ENCODE measurements at places on chromosomes 2 and 18.

GRCh38 chr2:179591690-179592089, 269.7 kb downstream of the ZNF385B start:
- DNase-seq: no peak

DNA sequence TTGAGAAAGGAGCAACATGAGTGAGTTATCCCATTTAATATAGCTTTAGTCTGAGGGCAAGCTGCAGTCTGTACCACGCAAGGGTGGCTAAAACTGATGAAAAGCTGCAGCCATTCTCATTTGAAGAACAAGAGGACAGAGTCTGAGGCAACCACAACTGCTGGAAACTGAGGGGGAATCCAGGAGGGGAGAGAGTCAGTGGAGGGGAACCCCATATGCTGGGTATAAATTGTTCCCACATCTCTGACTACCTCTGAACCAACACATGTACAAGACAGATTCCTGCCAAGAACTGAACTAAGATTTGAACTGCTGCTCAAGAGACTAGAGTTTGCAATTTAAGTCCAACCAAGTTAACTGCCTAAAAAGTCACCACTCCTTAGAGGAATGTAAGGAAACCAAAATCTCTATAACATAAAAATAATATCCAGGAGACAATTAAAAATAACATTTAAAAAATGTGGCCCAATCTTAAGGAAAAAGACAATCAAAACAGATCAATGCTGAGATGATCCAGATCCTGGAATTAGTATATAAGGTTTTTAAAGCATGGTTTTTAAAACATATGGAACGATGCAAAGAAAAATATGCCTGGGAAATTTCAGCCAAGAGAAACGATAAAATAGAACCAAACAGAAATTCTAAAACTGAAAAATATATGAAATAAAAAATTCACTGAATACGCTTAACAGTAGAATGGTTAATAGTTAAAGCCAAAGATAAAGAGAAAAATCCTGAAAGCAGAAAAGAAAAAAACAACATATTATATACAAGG, 11.2 kb downstream of the CWC22 start:
- no peak for DNase-seq

DNA sequence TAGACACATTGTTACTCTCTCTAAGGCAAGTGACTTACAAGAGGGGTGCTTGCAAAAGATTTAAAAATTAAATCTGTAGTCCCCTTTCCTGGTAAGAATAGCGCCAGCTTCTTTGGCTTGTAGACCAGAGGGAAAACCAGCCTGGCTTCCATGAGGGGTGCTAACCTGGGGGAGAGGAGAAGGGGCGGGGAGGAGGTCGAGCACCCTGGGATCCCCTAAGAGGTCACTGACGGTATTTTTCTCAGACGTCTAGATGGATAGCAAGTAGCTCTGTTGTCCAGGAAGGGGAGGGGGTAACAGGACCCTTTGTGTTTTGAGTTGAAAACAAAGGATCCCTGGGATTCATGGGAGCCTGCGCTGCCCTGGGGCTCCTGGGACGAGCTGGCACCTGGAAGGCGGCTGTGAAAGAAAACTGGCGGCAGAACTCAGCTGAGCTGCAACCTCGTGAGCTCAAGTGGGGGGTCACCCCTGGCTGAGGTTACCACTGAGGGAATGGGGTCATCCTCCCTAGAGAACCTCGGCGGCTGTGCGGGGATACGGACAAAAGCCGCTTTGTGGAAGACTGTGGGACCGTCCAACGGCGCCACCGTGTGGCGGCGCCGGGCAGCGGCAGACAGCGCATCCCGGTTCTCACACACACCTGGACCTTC, 37.8 kb upstream of the MRPL19 start:
- DNase-seq: peak; percentile 60

GRCh38 chr18:34364699-34365098, 140.0 kb upstream of the NOL4 start:
- DNase-seq: no peak

DNA sequence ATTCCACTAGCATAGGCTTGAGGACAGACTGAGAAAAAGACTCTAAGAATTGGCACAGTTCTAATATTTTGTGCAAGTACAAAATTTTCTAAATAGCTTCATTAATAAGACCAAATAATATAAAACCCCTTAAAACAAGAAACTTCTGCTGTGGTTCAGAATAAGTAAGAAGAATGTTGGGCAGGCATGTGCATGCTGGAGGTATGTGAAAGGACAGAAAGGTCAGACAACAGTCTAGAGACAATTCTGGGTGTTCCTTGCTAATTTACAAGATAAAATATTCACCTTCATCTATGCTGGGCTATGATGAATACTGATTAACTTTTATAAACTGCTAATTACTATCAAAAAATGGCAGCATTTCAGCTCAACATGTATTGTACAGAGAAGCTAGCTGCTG, 14.9 kb downstream of the CEBPZOS start:
- DNase-seq: no peak

DNA sequence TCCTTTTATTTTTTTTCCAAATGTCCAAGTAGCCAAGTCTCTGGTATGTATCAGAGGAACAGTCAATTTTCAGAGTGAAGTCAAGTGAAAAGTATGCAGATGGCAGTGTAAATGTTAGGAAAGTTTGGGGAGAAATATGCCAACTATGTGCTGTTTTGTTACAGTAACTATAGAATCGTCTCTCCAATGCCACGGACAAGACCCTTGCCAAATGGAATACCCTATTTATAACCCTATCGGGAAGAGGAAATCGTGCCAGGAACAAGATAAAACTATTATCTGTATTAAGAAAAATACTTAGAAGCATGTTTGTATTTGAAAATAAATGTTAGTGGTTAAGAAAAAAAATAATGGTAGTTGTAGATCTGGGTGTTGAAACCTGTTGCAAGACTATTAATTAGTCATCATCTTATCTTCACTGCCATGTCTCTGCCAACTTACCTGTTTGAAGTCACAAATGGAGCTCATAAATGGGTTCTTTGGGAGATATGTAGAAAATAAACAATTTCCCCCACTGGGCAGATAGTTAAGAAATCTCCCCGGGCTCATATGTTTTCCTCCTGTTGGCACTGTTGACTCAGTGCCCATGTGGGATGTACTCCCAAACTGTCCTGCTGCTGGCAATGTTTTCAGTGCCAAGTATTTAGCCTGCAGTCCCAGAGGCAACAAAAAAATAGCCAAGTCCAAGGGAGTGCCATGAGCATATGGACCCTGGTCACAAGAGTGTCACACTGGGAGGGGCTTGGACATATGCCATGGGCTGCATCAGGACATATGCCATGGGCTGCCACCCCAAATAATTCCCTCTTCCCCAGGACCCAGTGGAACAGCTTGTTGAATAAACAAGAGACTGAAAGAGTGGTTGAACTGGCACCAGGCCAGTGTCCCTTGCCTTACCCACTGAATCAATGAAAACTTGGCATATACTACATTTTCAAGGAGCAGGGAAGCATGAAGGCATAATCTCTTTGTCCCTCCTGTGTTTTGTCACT, 366.9 kb downstream of the OSR1 start:
- DNase-seq: no peak

DNA sequence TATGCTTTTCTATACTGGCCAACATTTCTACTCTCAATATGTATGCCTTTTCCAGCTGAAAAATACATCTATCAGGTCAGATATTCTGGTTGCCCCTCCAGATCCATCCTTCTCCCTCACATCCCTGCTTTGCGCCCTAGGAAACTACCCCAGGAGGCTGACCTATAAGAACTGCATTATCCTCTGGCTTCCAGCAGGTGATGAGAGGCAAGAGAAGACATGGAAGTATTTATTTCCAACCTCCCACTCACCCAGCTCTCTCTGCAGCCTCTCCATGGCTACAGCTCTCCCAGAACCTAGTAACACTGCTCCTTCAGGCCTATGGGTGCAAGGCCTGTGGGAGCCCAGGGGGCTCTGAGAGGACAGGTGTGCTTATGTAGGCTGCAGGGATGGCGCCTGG, 42.9 kb downstream of the ARID5A start:
- no peak for DNase-seq

DNA sequence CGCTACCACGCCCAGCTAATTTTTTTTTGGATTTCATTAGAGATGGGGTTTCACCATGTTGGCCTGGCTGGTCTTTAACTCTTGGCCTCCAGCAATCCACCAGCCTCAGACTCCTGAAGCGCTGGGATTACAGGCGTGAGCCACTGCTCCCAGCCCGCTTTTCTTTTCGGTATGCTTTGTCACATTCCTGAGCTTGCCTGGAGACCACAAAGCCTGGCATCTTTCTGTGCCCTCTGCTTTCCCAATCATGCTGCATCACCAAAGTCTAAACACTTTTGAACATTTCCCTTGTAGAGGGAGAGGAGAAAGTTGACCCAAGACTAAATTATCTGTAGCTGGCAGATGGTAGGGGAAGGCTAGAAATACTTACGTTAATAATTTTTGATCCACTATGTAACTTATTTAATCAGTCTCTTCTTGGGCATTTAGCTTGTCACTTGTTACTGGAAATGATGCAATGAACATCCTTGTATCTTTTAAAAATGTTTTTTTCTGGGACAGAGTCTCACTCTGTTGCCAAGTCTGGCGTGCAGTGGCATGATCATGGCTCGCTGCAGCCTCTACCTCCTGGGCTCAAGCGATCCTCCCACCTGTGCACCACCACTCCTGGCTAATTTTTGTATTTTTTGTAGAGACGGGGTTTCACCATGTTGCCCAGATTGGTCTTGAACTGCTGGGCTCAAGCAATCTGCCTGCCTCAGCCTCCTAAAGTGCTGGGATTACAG, 2.7 kb upstream of the NPC1 start:
- DNase-seq: no peak

GRCh38 chr2:28247290-28247689, 145.4 kb upstream of the FOSL2 start:
- no peak for DNase-seq

GRCh38 chr2:198657512-198658121, 800.1 kb downstream of the SATB2 start:
- DNase-seq: no peak

DNA sequence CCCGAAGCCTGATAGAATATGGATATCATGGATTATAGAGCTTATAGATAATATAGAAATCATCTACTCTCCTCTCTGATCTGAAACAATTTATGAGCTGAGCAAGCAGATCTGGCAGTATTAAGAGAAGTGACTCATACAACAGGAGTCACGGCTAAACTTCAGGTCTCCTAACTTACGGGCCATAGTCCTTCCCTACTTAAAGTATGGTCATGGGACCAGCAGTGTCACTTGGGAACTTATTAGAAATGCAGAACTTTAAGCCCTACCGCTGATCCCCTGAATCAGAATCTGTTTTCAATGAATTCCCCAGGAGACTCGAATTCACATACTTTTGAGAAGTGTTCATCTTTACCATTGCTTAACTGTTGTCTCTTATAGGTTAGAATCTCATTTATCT, 195.7 kb upstream of the FANCL start:
- DNase-seq: no peak

DNA sequence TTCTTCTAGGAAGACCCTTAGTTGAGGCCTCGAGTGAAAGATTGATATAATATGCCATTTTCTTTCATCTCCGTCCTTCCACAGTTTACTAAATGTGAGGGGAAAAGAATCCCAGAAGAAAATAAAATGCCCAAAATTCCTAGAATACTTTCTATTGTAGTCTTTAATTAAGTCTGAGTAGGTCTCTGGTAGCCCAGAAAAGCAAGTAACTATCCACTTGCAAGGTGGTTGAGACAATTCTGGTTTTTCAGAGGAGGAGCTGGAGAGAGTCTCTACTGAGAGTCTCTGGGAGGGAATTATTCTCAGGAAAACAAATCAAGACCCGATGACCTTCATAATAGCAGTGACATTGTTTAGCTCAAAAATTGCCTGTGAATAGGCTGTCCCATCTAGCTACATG, 63.9 kb upstream of the TTC39C start:
- no peak for DNase-seq

- no peak for DNase-seq
Observed at GRCh38 chr2:237096911-237097310, 11.2 kb downstream of the COPS8 start.

GRCh38 chr2:96146881-96147592, 1.8 kb upstream of the DUSP2 start:
- DNase-seq: peak; percentile 74

GRCh38 chr2:101463911-101464641, 10.8 kb downstream of the RFX8 start:
- no peak for DNase-seq

- no peak for DNase-seq
Observed at GRCh38 chr18:58691256-58691655, 20.0 kb downstream of the MALT1 start.

DNA sequence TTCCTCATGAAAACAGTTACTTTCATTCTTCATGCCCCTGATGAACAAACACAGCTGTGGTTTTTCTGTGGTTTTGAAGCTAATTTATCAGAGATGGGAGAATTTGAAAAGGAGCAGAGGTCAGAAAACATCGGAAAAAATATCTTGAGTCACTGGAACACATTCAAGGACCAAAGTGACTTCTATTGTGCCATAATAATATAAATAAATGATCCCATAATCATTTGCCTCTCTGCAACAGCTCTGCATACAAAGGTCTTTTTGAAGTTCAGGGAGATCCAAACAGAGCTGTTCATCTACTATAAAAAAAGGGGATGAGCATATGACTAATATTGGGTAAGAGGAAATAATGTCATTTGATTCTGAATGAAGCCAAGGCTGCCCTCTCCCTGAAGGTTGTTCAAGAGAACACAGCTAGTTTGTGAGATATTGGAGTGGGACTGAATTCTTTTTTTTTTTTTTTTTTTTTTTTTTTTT, 201.3 kb upstream of the GALNT5 start:
- no peak for DNase-seq

DNA sequence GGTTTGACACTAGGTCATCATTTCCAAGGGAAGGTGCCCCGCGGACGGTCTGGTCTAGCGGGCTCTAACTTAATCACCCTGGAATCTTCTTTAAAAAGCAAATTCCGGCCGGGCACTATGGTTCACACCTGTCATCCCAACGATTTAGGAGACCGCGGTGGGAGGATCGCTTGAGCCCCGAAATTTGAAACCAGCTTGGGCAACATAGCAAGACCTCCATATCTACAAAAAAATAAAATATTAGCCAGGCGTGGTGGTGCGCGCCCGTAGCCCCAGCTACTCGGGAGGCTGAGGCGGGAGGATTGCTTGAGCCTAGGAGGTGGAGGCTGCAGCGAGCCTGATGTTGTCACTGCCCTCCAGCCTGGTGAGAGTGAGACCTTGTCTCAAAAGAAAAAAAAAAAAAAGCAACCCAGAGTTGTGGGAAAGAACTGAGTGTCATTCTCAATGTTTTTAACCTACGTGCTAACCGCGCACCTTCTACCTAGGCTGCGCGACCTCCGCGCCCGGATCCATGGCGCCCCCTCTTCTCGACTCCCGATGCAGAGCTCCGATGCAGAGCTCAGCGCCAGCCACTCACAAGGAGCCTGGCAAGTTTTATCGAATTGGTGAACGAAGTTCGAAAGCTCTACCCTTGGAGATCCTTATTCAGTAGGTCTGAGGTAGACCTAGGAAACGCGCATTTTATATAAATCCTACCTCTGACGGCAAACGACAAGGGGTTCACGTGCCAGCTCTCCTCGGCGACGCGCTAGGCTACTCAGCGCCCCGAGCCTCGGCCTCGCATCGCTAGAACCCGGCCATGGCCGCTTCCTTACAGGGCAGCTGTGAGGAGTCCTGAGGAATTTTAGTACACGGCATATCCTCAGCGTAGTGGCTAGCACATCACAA, 888 bp upstream of the TWSG1 start:
- DNase-seq: no peak

GRCh38 chr2:14633061-14633460, 544 bp downstream of the LRATD1 start:
- DNase-seq: peak; percentile 1

GRCh38 chr2:169160926-169161481, 91.6 kb downstream of the DHRS9 start:
- no peak for DNase-seq
